Tibial nerve (tissue), 4 donors: ENCODE measurements at places on chromosomes 12 and 14.

DNA sequence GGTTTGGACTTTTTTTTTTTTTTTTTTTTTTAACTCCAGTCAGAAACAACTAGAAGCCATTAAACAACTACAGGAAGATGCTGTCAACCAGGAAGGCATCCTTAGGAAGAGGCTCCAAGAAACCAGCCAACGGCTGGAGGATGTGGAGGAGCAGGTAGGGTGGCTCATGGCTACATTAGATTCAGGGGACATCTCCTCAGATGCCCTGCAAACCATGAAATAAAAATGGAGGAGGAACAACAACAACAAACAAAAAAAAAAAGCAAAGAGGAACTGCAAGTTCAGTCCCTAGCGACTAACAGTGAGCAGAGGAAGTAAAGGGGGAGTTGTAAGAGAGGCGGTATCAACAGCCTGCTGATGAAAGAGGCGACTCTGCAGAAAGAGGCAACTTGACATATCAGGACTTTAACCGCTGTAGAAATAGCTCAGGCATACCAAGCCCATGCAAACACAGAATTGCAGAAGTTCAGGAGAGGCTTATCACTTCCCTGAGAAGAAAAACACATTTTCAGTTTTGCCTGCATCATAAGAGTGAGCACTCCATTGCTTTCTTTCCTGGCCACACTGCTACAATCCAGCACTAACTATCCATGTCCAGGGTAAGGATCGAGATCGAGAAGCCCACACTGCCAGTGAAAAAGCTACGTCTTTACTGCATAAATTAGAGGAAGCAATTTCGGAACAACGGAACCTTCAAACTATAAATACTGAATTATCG lies 103.5 kb upstream of the BCAT1 start:
- peak overlapping the region; percentile 46 for H3K4me3 ChIP-seq
- no peaks in the 10 kb centered on the region for H3K4me1 ChIP-seq
- H3K27me3 ChIP-seq: no peaks in the 10 kb centered on the region
- H3K36me3 ChIP-seq: no peaks in the 10 kb centered on the region

GRCh38 chr14:105765893-105766614 lies 239.7 kb downstream of the TMEM121 start:
- DNase-seq: no peak
- no peaks in the 10 kb centered on the region for H3K27me3 ChIP-seq
- no peaks in the 10 kb centered on the region for H3K36me3 ChIP-seq
- H3K4me1 ChIP-seq: no peaks in the 10 kb centered on the region

DNA sequence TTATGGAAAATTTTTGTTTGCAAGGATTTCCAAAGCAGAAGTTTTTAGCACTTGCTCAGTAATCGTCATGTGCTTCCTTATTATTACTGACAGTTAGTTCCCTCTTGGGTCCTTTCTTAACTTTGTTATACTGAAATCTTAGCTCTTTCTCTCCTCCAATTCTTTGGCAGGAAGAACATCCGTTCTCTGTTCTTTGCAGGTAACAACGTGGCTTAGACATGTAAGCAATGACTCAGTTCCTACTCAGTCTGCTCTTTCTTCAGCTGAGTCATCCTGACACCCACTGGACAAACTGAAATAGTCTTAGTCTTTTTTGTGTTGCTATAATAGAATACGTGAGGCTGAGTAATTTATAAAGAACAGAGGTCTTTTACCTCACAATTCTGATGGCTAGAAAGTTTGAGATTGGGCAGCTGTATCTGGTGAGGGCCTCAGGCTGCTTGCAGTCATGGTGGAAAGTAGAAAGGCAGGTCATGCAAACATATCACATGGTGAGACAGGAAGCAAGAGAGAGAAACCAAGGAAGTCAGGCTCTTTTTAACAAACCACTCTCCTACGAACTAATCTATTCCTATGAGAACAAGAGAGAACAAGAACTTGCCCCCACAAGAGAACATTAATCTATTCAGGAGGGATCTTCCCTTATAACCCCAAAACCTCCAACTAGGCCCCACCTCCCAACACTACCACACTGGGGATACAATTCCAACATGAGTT lies 49.2 kb downstream of the TESPA1 start:
- H3K36me3 ChIP-seq: no peaks in the 10 kb centered on the region
- no peak for DNase-seq
- no peak overlapping the region for H3K4me3 ChIP-seq
- no peaks in the 10 kb centered on the region for H3K27me3 ChIP-seq
- H3K4me1 ChIP-seq: no peaks in the 10 kb centered on the region

DNA sequence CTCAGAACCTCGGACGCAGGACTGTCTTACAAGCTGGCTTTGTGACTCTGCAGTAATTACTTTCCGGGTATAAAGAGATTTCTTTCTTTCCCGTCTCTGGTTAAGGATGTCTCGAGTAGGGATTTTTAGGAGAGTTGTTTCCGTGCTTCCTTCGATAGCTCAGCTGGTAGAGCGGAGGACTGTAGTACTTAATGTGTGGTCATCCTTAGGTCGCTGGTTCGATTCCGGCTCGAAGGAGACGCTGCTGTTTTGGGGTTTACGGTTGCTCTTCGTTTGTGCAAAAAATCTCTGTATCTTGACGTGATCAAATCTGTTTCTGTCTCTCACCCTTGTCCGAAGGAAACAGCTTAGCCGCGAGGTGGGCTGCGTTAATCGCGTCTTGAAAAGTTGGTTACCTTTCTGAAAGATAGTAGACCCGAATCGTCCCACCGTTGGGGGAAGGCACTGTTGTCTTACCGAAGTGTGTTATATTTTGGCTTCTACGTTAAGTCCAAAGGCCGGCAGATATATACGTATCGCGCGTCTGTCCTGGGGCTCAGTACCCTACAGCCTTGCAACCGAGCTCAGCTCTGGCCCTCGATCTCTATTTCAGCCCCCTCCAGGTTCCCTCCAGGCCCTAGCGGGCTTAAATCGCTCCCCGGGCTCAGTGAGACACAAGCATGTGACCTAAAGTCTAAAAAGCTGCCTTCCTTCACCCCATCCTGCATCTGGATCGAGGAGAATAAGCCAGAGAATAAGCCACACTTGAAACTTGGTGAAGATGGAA lies 1.1 kb upstream of the RNASE4 start:
- H3K27ac ChIP-seq: peak overlapping the region; percentile 99
- H3K4me3 ChIP-seq: peak overlapping the region; percentile 94
- DNase-seq: peak; percentile 91
- H3K4me1 ChIP-seq: peaks cover 26% of the 10 kb centered on the region

DNA sequence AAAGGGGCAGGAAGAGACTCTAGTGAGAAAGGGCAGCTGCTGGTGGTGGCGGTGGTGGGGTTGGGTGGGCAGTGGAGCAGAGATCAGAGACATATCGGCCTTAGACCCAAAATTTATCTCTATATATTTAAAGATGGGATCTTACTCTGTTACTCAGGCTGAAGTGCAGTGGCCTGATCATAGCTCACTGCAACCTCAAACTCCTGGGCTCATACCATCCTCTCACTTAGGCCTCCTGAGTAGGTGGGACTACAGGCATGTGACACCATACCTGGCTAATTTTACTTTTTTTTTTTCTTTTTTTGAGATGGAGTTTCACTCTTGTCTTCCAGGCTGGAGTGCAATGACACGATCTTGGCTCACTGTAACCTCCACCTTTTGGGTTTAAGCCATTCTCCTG lies 18.6 kb upstream of the ITGA5 start:
- H3K4me3 ChIP-seq: no peak overlapping the region
- no peaks in the 10 kb centered on the region for H3K27me3 ChIP-seq
- DNase-seq: no peak

GRCh38 chr12:112381406-112381882 lies 787 bp downstream of the HECTD4 start:
- no peaks in the 10 kb centered on the region for H3K36me3 ChIP-seq
- DNase-seq: no peak
- H3K27ac ChIP-seq: peak overlapping the region; percentile 78
- no peaks in the 10 kb centered on the region for H3K27me3 ChIP-seq

DNA sequence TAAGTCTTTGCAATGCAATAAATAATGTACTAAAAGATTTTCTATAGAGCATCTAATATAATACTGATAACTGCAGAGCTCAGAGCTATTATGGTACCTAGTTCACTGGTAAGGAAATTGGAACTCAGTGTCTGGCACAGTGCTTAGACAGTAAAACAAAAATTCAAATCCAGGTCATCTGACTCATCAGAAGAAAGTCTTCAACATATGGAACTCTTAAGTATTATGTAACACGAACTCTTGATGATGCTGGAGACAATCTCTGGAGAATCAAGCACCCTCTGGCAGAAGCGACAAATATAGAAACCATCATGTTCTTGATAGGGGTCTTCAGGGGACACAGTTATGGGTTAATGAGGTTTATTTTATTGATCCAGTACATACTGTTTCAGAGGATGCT lies 37.3 kb upstream of the TRHDE start:
- no peak for DNase-seq
- H3K27ac ChIP-seq: no peak overlapping the region

- H3K36me3 ChIP-seq: no peaks in the 10 kb centered on the region
- H3K4me1 ChIP-seq: no peaks in the 10 kb centered on the region
- H3K4me3 ChIP-seq: no peak overlapping the region
Measured at GRCh38 chr12:10497602-10498001, 8.1 kb upstream of the EIF2S3B start.

- H3K4me1 ChIP-seq: no peaks in the 10 kb centered on the region
- no peak overlapping the region for H3K4me3 ChIP-seq
- no peaks in the 10 kb centered on the region for H3K27me3 ChIP-seq
- H3K36me3 ChIP-seq: no peaks in the 10 kb centered on the region
- DNase-seq: no peak
Measured at GRCh38 chr14:27410981-27411380, 813.1 kb upstream of the NOVA1 start.

GRCh38 chr14:104868811-104869572 lies 3.9 kb downstream of the CEP170B start:
- no peaks in the 10 kb centered on the region for H3K27me3 ChIP-seq
- no peak overlapping the region for H3K27ac ChIP-seq
- DNase-seq: no peak
- no peaks in the 10 kb centered on the region for H3K36me3 ChIP-seq

- H3K27me3 ChIP-seq: no peaks in the 10 kb centered on the region
- no peaks in the 10 kb centered on the region for H3K4me1 ChIP-seq
- no peak for DNase-seq
- no peak overlapping the region for H3K4me3 ChIP-seq
Measured at GRCh38 chr12:32303174-32303549, 96.2 kb upstream of the FGD4 start.

DNA sequence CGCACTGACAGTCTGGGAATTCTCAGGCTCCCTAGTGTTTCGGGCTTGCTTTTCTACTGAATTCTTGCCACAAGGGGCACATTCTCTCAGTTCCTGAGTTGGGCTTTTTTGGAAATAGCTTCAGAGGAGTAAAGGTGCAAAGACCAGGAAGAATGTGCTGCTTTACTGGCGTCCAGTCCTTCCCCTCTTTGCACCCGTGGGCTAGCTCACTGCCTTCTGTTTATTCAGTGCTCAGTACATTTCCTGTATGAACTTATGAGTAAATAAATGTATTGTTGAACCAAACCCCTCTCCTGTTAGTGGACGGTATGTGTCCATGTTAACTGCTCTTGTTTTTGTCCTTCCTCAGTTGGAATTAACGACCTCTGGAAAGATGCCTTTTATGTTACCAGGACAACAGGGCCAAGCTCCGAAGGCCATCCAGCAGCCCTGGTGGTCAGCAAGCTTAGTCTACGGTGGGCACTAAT lies 24.0 kb downstream of the GSG1 start:
- no peaks in the 10 kb centered on the region for H3K4me1 ChIP-seq
- no peak for DNase-seq
- H3K27me3 ChIP-seq: no peaks in the 10 kb centered on the region
- no peak overlapping the region for H3K4me3 ChIP-seq
- H3K36me3 ChIP-seq: no peaks in the 10 kb centered on the region
- H3K27ac ChIP-seq: no peak overlapping the region

GRCh38 chr14:70827347-70827746 lies 18.0 kb upstream of the MAP3K9 start:
- no peak overlapping the region for H3K27ac ChIP-seq
- peaks cover 9% of the 10 kb centered on the region for H3K27me3 ChIP-seq

DNA sequence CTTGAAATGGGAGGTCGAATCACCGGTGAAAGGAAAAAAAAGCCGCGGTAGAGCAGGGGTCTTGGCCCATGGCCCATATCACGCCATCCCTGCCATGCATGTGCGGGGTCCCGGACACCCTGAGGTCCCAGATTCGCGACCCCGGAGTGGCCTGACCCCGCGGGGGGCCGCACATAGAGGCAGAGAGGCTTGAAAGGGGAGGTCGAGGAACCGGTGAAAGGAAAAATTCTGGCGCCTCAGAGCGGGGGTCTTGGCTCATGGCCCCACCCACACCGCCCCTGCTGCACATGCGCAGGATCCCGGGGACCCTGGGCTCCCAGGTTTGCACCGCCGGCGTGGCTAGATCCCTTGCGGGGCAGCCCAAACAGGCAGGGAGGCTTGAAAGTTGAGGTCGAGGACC lies 319.8 kb downstream of the ALG10 start:
- H3K36me3 ChIP-seq: no peaks in the 10 kb centered on the region
- no peak overlapping the region for H3K27ac ChIP-seq
- no peaks in the 10 kb centered on the region for H3K27me3 ChIP-seq
- no peak overlapping the region for H3K4me3 ChIP-seq
- no peaks in the 10 kb centered on the region for H3K4me1 ChIP-seq

GRCh38 chr12:129815846-129816245 lies 88.0 kb downstream of the TMEM132D start:
- no peaks in the 10 kb centered on the region for H3K4me1 ChIP-seq
- H3K27ac ChIP-seq: no peak overlapping the region
- H3K4me3 ChIP-seq: no peak overlapping the region
- H3K36me3 ChIP-seq: no peaks in the 10 kb centered on the region

GRCh38 chr14:25046301-25046943 lies 3.5 kb downstream of the STXBP6 start:
- no peak overlapping the region for H3K27ac ChIP-seq
- no peak overlapping the region for H3K4me3 ChIP-seq
- peaks cover 11% of the 10 kb centered on the region for H3K27me3 ChIP-seq
- no peaks in the 10 kb centered on the region for H3K36me3 ChIP-seq
- H3K4me1 ChIP-seq: no peaks in the 10 kb centered on the region

DNA sequence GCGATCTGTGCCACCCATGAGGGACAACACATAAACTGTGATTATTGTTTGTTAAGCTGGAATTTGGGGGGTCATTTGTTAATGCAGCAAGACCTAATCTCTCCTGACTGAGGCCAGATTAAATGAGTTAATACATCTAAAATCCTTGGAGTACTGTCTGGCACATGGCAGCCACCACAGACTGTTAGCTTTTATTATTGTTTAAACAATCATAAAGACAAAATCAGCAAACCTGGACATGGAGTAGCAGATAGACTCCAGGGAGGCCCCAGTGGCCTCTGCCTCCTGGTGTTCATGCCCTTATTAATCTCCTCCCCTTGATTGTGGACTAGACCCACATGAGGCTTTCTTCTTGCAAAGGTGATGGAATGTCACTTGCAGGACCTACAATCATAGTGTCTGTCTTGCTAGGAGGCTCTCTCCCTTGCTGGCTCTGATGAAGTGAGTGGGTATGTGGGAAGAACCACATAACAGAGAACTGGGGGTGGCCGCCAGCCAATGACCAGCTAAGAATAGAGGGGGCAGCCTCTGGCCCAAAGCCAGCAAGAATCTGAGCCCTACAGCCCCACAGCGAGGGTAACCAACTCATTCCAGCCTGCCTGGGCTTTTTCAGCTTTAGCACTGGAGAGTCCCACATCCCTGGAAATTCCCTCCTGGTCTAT lies 142.0 kb downstream of the SCARB1 start:
- DNase-seq: no peak
- H3K4me3 ChIP-seq: no peak overlapping the region
- H3K27me3 ChIP-seq: no peaks in the 10 kb centered on the region
- no peaks in the 10 kb centered on the region for H3K36me3 ChIP-seq
